ENCODE measurements at places on chromosomes 5 and 9. TPM values are rescaled to one million over a fixed set of nuclear protein-coding genes. Genes with fewer than 3 reads are reported as not detected.

DNA sequence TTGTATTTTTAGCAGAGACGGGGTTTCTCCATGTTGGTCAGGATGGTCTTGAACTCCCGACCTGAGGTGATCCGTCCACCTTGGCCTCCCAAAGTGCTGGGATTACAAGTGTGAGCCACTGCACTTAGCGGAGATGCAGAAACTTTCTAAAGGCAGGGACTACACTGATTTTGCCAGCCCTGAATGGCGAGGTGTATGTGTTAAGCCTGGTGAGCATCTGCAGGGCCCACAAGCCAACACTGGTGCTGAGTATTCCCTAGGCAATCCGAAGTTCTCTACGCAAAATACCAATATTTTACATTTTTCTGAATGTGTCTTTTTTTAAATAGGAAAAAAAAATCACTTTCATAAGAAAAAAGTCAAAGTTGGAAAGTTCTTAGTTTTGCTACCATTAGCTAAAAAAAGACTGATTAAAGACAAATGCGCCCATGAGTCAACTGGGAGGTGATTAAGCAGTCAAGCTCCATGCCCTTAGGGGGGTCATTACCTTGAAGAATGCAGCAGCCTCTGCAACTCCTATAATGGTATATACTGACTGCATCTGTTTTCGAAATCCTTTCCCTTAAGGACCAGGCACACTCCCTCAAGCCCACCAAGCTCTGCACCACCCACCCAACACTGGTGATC, 502.8 kb downstream of the BNC2 start:
- DNase-seq: no peak

DNA sequence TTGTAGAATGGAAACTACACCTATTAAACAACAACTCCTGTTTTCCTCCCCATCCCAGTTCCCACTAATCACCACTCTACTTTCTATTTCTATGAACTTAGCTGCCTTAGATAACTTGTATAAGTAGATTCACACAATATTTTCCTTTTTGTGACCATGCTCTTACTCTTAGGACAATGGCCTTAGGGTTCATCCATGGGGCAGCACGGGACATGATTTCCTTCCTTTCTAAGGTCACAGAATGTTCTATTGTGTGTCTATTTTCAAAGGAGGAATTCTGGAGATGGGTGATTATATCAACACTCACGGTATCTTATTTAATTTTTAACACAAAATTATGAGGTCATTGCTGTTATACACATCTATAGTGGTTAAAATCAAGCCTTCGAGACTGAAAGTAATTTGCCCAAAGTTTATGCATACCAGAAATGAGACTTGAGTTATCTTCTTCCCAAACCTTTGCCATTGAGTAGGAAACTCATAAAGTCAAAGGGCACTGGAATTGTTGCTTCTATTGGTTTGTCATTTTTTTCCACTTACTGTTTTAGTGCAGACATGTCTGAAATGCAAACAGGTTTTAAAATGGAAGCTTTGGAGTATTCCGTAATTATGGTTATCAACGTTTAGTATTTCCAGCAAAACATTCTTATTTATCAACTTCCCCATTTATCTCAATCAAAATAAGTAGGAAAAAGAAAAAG, 23.6 kb downstream of the CTSL start:
- no peak for DNase-seq

- no peak for DNase-seq
Observed at GRCh38 chr5:72857396-72857795, 40.9 kb downstream of the TNPO1 start.

DNA sequence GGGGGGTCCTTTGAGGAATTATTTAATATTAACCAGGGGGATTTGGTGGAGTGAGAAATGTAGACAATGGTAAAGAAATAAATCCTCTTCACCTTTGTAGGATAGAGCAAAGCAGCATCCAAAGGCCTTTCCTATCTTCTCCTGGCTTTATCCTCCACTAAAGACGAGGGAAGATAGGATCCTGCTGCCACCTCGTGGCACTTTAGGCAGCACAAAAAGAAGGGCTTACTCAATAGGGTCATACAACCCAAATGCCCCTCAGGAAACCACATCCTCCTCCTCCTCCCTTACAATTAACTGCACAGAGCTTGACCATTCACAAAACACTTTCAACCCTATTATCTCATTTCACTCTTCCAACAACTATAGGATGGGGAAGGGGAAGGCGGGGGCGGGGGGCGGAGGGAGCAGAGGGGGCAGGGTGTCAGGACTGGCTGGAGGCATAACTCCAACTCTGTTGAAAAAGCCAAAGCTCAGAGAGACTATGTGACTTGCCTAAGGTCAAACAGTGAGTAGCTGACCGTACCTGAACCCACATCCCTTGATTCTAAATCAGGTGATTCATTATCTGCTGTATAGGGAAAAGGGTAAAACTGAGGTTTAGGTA, 45.4 kb upstream of the MYOT start:
- peak; percentile 46 for DNase-seq

- no peak for DNase-seq
Observed at GRCh38 chr9:123550797-123551196, 194.8 kb downstream of the CRB2 start.

- DNase-seq: no peak
Observed at GRCh38 chr5:175712313-175712680, 54.4 kb downstream of the HRH2 start.

DNA sequence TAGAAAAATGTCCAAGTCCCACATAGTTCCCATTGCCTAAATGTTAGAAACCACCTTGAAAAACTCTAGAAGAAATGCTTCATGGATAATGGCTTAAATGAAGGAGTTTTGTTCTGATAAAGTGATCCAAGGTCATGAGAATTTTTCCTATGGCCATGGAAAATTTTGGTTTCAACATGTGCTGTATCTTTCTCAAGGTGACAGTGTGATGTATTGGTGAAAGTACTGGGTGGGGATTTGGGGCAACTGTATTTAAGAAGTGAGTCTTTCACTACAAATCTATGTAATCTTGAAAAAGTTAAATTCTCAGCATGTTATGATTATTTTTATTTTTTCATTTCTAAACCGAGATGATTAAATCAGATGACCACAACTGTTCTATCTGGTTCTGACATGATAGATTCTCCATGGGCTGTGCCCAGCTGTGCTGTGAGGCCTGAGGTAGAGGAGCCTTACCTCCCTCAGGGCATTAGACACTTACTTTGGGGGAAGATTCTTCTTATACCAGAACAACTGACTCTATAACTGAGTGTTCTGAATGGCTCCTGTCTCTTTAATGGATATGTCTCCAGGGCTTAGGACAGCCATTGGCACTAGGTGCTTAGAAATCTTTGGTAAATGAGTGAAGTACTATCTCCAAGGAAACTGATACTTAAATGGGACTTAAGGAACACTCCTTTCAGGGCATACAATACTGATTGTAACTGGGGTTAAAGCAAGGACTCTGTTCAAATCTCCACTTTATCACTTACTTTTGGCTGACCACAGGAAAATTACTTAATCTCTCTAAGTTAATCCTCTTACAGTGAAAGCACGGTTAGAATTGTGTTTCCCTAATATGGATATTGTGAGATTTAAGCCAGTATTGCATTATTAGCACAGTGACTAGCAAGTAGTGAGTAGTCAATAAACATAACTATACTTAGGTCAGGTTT, 397.4 kb upstream of the MEF2C start:
- DNase-seq: no peak

- peak; percentile 67 for DNase-seq
Observed at GRCh38 chr5:74648835-74649293, 8.3 kb upstream of the ENC1 start.

DNA sequence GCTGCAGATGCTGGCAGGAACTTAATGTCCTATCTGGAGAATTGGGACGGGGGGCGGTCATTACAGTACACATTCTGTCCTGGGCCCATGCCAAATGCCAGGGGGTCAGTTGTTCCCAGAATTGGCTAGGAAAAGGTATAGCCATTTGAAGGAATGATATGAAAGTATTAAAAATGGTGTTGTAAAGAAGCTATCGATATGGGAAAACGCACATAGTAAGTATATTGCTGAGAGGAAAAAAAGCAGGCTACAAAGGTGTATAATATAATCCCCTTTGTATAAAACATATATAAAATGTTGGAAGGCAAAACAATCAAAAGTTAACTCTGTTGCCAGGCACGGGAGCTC, 450 bp upstream of the ARHGEF39 start:
- DNase-seq: no peak

GRCh38 chr5:164722702-164723101, 1217.3 kb downstream of the MAT2B start:
- DNase-seq: no peak

GRCh38 chr9:21903380-21903965, 90.7 kb downstream of the CDKN2A start:
- no peak for DNase-seq

DNA sequence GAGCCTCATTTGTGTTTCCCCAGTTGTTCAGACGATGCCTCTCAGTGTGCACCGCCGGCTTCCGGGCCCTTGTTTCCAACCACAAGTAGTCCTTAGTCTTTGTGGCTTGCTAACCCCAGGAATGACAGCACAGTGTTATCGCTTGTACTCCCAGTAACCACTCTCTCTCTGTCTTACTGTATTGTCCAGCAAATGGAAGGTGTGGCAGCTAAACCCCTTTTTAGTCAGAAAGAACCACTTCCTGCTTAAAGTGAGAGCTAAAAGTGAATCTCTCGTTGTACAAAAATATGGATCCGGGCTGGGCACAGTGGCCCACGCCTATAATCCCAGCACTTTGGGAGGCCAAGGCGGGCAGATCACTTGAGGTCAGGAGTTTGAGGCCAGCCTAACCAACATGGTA, 61.3 kb downstream of the ENC1 start:
- DNase-seq: peak; percentile 79

GRCh38 chr5:42854795-42855194, 43.1 kb upstream of the SELENOP start:
- no peak for DNase-seq

BTNL8 gene
- not detected for total RNA-seq

ORM2 gene
- total RNA-seq: 0.19 TPM

FBXO10 gene
- 7.2 TPM for total RNA-seq

TPPP gene
- 0.85 TPM for total RNA-seq

PRR16 gene
- total RNA-seq: 4.5 TPM

TMEM267 gene
- total RNA-seq: 17.7 TPM
